ENCODE measurements at places on chromosomes 5 and 9.

- DNase-seq = no peak
Measured at GRCh38 chr5:142110988-142111687, 2.6 kb downstream of the NDFIP1 start.

DNA sequence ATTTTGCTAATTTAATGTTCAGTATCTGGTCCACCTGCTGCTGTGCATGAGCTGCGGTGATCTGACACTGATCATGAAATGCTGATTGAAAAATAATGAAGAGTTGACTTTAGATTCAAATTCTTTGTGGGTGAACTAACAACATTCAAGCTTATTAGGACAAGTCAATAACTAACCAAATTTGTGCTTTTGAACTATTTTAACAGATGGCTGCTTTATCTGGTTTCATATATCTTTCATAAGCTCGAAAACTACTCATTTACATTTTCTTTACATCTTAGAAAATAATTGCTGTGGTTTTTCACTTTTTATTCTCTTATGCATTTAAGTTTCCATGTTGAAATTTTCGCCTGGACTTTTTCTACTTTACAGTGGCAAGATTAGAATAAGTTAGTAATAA is 274.8 kb upstream of the CCNG1 start:
- DNase-seq = no peak

- DNase-seq = no peak
Measured at GRCh38 chr9:119634006-119634405, 264.8 kb upstream of the BRINP1 start.

- no peak for DNase-seq
Measured at GRCh38 chr5:149344151-149344550, 1.1 kb upstream of the GRPEL2 start.

GRCh38 chr5:68024426-68024825 is 191.1 kb upstream of the PIK3R1 start:
- DNase-seq = no peak

DNA sequence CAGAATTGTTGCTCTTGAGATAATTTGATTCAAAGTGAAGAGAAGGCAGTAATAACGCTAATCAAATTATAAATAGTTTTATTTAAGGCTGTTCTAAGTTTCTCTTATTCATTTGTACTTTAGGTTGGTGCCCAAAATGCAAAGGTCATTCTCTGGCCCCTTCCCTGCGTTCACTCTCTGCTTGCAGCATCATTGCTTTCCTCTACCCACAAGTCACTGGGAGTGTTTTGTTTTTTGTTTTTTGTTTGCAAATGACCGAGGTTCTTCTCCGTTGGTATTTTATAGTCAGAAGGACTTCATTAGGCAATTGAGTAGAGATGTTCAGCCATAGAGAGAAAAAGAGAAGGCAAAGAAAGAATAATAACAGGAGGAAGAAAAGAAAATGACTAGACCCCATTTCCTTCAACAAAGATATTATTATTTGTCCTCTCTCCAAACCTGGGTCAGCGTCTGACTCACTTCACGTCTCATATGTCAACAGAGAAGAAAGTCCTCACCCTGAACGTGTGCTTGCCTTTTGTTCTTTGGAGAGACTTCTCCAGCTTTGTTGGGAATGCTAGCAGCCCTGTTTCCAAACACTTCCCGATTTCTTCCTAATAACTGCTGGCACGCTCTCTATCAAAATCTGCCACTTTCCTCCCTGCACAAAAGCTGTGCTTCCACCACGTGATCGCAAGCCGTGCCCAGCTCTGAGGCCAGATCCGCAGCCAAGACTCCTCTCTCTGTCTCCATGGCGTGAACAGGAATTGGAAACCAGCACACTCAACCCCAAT is 119.8 kb downstream of the EBF1 start:
- DNase-seq = no peak

- DNase-seq = no peak
Measured at GRCh38 chr9:84226126-84226525, 114.4 kb downstream of the SLC28A3 start.

DNA sequence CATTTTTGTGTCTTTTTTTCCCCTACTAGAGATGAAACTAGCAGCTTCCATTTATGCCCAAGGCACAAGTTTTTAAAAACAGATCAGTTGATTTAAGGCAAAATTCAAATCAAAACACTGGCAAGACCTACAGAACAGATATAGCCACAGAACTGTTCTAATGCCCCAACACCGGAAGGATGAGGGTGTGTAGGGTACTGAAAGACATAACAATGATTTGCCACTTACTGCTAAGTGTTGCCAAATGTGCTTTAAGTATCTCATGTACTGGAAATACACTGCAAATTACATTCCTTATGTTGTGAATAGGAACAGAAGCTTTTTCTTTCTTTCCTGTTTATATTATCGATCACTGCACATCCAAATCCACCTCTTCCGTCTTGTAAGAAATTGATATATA is 189.0 kb downstream of the CETN3 start:
- no peak for DNase-seq

DNA sequence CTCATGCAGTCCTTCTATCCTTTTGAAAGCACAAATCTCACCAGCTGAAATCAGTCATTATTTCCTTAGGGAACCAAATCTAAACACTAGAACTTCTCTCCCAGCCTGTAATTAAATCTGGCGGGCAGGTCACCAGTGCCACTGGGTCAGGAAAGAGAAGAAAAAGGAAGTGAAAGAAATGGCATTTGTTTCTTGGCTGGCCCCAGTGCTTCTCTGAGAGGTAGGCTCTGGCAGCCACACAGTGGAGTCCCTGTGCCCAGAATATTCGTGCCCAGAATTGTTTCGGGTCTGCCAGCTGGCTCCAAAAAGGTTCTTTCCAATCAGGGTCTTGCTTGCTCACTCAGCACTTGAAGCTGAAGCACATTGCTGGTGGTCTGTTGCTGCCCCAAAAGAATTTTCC is 133.9 kb upstream of the MTAP start:
- DNase-seq = no peak

GRCh38 chr5:73945505-73945904 is 319.5 kb downstream of the ARHGEF28 start:
- DNase-seq = no peak

- DNase-seq = no peak
Measured at GRCh38 chr5:31317665-31318064, 124.2 kb downstream of the CDH6 start.

GRCh38 chr9:135341612-135342169 is 137.9 kb upstream of the PPP1R26 start:
- no peak for DNase-seq

- no peak for DNase-seq
Measured at GRCh38 chr5:176916337-176916736, 17.2 kb upstream of the HK3 start.

DNA sequence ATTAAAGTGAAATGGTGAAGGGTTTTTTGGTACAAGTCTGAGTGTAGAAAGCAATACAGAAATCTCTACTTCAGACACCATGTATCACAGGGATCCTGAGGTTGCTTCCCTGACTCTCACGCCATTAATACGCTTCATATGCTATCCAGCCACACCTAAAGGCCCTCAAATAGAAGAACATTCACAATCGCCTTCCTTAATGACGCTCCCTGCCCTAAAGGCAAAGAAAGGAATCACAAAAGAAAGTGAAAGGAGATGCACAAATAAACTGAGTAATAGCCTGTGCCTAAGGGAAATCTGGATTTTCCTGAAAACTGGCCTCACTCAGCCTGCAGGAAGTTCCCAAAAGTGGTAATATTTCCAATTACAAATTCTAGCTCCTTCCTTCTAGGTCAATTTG is 1002.7 kb upstream of the DMAC1 start:
- no peak for DNase-seq

DNA sequence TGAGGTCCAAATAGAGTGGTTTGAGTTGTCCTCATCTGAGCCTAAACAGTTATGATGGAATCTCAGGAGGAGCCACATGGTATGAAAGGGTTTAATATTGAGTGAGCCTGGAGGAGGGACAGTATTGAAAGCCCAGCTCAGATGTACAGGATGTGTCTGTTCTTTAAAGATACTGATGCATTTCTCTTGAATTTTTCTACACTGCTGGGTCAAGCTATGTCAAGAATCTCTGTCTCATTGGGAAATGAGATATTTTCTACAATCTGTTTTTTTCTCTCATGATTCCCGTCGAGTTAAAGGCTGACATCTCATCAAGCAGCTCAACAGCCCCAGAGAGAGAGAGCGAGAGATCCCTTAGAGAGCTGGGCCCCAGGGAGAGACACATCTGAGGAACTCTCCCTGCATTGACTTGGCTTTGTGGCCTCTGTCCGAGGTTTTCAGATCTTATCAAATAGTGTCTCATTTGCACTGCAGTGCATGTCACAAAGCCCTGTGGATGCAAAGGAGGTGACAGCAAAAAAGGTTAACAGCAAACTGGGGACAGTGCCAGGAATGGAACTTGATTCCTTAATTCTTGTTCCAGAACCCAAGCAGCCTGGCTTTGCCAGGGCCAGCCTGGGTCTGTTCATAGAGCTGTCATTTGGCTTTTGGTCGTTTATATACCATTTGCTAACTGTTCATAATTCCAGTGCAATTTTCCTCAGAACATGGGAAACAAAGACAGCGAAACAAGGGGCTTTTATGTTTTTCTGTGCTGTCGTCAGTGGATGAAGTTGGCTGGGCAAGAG is 19.0 kb upstream of the ACTBL2 start:
- no peak for DNase-seq

DNA sequence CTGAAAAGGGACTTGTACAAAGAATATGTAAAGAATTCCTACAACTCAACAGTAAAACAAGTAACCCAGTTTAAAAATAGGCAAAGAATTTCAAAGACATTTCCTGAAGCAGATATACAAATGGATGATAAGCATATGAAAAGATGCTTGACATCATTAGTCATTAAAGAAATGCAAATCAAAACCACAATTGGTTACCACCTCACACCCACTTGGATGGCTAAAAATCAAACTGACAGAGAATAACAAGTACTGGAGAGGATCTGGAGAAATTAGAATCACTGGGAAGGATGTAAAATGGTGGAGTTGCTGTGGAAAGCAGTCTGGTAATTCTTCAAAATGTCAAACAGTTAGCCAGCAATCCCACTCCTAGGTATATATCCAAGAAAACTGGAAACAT is 12.5 kb upstream of the FOXE1 start:
- DNase-seq = no peak

DNA sequence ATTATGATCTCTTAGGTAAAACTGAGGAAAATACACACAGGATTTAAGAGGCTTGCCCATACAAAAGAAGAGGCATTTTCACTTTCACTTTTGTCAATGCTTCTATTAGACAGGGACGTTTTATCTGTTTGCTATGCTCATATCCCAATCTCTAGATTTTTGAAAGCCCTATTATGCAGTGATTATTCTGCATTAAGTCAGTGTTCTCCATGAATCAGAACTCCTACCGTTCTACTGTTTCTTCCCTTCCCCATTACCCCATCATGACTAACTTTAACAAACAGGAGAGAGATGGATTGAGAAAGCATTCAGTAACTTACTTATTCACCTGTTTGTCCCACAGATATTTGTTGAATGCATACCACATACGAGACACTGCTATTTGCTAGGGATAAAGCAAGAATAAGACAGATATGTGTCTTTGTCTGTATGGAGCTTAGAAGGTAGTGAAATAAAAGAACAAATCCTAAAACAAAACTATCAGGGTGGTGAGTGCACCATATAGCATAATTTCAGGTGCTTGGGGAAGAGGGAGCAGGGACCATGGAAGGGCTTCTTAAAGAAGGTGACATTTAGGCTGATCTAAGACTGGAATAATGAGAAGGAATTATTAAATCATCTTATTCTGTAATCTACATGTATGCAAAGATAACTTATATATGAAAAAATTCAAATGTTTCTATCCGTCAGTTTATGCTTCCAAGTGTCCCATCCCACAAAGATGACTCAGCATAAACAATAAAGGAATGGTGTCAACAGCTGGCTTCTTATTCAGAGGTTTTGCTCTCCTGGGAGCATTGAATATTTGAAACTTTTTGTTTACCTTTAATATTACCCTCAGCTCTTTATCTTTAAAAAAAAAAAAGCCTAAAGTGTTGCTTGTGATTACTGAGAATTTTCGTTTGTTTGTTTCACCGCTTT is 328.1 kb downstream of the HINT1 start:
- no peak for DNase-seq

DNA sequence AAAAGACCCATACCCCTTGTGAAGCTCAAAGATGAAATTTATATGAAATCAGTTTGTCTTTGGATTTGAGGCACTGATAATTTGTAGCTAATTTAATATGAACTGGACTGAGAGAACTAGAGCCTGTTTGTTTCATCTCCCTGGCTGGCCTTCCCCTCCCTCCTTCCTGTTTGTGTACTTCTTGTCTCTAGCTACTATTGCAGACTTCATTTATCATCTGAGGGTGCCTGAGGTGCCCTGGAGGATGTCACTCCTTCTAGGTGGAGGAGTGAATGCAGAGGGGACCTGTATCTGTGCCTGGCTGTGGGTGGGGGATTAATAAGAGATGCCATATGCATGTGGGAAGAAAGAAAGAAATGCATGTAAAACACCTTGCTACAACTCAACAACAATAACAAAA is 22.2 kb upstream of the GNPDA1 start:
- no peak for DNase-seq

DNA sequence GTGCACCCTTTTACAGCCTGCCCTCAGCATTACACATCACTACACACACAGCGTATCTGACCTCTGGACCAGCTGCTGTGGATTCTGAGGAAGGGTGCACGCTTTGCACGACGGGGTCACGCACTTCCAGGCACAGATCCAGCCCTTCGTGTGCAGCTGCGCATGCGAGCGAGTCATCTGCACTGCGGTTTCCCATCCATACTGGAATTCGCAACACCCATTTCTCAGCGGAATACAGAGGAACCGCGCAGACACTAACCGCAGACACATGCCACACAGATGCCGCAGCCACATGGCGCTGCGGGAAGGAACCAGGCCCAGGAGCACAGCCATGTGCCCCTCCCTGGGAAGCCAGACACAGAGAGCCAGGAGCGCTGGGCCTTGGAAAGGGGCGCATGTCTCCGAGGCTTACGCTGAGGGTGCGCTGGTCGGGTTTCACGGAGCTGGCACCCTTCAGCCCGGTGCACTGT is 43.5 kb downstream of the PNPLA7 start:
- DNase-seq = no peak

DNA sequence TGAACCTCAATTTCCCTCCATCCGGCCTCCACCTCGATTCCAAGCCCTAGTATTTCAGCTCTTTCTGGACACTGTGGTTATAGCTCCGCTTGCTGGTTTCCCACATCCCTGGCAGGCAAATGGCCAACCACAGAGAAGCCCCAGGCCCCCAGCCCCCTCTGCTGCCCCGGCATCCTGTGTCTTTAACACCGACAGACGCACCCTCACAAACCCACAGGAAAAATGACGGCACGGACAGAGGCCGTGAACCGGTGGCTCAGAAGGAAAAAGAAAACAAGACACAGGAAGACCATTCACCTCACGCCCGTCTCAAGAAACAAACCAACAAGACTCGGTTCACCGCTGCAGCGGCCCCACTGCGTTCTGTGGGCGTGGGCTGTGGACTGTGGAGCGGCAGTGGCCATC is 1.5 kb upstream of the CLIC3 start:
- no peak for DNase-seq

DNA sequence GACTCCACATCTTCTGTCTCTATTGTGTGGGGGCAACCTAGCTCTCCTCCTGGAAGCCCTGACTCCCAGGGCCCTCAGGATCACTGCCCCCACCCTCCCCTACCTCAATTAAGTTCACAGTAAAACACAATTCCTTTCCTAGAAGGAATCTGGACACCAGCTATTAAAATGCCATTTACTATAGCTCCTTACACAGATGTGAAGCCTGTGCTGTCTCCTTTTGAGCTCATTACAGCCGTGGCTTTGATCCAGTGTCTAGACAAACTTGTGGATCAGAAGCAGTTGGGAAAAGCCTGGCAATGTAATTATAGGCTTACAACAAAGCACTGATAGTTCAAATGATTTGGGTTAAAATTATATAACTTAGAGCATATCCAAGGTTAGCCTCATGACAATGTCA is 107.0 kb upstream of the SMIM23 start:
- DNase-seq = no peak
